ENCODE measurements at places on chromosomes 6 and 20.

- peak; percentile 16 for DNase-seq
These were observed 39.8 kb upstream of the HBS1L start for GRCh38 chr6:135094403-135094821.

DNA sequence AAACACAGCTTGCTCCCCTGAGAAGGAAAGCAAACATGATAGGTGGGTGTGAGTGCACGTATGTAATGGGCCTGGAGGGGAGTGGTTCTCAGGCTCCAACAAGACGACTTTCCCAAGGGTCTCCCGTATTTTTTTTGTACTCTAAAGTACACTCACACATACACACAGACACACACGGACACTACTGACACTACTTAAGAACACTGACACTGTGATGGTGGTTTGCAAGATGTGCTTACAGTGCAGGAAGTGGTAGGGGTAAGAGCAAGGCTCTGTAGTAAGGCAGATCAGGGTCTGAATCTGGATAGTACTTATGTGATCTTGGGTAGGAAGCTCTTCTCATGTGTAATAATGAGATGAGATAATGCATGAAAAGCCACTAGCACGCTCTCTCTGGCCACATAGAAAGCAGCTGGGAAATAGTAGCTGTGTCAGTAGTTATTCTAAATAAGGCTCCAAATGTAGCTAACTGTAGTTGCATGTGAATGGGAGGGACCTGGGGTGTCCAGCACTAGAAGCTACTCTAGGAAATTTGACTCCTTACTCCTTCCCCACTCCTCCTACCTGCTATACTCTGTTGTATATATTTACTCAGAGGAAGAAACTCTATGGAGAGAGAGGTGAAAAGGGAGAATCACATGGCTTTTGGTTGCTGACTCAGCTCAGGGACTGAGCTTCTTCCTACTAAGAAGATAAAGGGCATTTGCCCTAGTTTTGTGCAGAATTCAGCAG is 8.4 kb upstream of the ZBTB24 start:
- DNase-seq, result no peak

GRCh38 chr20:19992996-19993908 is 23.9 kb upstream of the NAA20 start:
- no peak for DNase-seq

DNA sequence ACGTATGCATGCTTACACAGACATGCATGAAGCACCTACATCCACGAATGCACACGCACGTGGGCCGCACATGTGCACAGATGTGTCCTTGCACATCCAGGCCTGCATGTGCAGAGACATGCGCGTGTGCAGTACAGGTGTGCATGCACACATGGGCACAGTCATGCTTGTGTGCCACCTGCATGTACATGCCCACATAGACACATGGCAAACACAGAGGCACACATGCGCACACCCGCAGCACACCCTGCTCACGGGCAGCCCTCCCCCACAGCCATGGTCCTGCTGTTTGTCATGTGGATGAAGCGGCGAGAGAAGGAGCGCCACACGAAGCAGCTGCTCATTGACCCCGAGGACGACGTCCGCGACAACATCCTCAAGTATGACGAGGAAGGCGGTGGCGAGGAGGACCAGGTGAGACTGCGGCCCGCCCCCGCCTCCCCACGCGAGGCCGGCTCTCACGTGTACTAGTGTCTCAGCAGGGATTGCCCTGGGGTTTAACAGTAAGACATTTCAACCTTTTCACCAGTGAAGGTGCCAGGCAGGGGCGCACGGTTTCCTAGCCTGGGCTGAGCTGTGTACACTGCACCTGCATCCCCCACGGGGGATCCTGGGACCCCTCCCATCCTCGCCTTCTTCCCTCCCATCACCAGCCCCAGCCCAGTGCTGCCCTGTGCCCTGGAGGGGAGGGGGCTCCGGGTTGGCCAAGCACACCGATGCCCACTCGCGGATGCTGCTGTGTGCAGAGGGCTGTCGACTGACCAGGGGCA is 132.8 kb downstream of the TAF4 start:
- DNase-seq, result no peak

All from activated T-helper 1 cell treated with Interleukin-2 at 50 U/mL for 16 hours (primary cell).